Activated CD4-positive, alpha-beta T cell treated with anti-CD3 and anti-CD28 coated beads, Interleukin-2, amount 50 U/mL, for 16 hours (primary cell): ENCODE measurements at places on chromosomes 3 and 15.

- DNase-seq, result no peak
Measured at GRCh38 chr15:67855842-67856241, 16.0 kb upstream of the RNU6-1 start.

GRCh38 chr3:179528772-179529171 lies 34.0 kb upstream of the ACTL6A start:
- DNase-seq, result no peak

GRCh38 chr3:133754973-133755828 lies 9.0 kb downstream of the TF start:
- no peak for DNase-seq

DNA sequence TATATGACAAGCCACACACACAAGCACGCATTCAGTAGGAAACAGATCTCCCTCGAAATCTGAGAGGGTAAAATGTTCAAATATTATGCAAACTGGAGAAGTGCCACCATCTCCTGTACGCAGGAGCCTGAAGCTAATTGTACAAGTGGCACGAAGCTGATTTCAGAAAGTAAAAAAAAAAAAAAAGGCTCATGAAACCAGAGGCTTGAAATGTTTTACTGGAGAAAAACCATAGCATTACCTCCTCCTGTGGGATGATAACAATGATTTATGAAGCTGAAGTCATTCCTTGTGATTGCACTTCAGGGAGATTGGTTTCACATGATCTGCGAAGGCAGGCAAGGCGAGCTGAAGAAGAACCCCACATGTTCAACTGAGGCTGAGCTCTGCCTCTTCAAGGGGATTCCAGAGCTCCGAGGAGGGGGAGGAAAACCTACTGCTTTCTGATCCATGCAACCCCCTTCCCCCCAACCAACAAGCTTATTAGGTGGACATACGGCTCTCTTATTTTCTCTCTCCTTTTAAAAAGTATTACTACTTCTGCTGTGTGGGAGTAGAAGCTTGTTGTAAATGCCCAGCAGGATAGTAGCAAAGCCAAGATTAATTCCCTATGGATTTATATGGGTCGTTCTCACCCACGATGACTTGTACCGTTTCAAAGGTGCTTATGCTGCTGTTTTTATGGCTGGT lies 101.1 kb downstream of the GREM1 start:
- DNase-seq, result no peak
